ENCODE measurements at places on chromosomes 4 and X. TPM values are rescaled to one million over a fixed set of nuclear protein-coding genes. Genes with fewer than 3 reads are reported as not detected.

GRCh38 chr4:186749611-186750281 lies 26.1 kb upstream of the FAT1 start:
- H3K4me3 ChIP-seq: no peak overlapping the region
- no peaks in the 10 kb centered on the region for H3K36me3 ChIP-seq
- no peaks in the 10 kb centered on the region for H3K27me3 ChIP-seq
- H3K4me1 ChIP-seq: no peaks in the 10 kb centered on the region
- DNase-seq: no peak

GRCh38 chr4:110087070-110087708 lies 111.2 kb downstream of the ELOVL6 start:
- H3K36me3 ChIP-seq: no peaks in the 10 kb centered on the region
- peaks cover 42% of the 10 kb centered on the region for H3K4me1 ChIP-seq
- H3K27ac ChIP-seq: peak overlapping the region; percentile 83
- peak; percentile 93 for DNase-seq

DNA sequence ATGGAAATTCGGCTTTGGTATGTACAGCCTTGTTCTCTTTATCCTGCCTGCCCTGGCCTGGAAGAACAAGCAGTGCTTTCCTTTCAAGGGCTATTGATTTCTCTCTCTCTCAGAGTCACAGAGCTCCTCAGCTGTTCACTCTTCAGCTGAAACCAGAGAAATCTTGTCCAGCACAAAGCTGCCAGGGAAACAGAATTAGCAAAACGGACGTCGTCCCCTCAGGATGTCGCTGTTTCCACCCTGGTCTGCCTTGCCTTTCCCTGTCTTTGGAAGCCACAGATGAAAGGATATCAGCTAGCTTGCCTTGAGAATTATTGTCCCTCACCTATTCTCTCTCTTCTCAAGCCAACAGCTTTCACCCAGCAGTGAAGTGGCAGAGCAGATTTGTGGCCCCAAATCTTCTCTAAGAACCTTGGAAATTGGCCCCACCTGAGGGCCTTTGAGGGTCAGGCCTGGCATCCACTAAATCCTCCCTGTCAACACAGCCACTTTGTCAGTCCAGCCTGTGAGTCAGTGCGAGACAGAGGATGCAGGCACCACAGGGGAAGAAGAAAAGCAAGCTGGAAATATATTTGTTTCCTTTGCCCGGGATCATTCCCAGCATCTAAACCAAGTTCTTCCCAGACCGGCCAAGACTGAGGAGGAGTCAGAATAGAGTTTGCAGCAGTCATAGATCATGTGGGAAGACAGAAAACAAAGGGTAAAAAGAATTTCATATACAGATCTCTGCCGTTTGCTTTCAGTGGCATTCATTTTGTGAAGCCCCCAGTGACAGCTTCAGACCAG lies 63.8 kb upstream of the MTM1 start:
- DNase-seq: peak; percentile 18
- H3K4me1 ChIP-seq: peaks cover 33% of the 10 kb centered on the region
- no peak overlapping the region for H3K4me3 ChIP-seq
- peak overlapping the region; percentile 6 for H3K27ac ChIP-seq

DNA sequence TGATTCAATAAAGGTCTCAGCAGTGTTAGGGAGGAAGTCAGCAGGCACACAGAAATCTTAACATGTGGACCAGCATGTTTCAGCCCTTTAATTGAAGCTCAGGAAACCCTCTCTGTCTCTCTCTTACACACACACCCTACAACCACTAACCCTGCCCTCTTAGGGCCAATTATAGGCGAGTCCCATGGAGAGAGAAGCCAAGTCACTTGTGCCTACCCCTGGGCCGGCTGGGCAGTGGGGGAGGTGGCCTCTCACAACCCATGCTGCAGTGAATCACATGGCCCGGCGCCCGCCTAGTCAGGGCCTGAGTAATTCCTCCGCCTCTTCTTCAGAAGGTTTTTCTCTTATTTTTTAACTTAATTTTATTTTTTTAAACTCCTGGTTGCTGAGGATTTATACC lies 3.7 kb downstream of the FGD1 start:
- peaks cover 22% of the 10 kb centered on the region for H3K4me1 ChIP-seq
- peak; percentile 44 for DNase-seq
- peak overlapping the region; percentile 66 for H3K27ac ChIP-seq
- no peaks in the 10 kb centered on the region for H3K27me3 ChIP-seq
- H3K4me3 ChIP-seq: no peak overlapping the region

DNA sequence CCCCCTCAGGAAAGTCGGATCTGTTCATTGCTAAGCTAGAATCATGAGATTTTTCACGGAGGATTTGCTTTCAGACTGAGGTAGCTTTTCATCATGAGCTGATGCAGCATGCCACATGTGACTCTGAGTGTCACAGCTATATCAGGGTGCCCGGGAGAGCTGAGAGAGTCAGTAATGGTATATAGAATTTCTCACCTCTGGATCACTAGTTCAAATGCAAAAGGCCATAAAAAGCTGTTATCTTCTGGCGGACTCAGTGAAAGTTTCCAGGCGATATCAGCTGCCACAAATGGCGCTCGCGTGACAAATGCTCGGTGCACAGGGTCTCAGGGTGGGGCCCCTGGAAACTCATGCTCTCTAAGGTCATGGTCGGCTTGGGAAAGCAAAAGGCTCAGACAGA lies 150.1 kb downstream of the DHX15 start:
- no peak for DNase-seq
- H3K4me3 ChIP-seq: no peak overlapping the region
- H3K36me3 ChIP-seq: no peaks in the 10 kb centered on the region

DNA sequence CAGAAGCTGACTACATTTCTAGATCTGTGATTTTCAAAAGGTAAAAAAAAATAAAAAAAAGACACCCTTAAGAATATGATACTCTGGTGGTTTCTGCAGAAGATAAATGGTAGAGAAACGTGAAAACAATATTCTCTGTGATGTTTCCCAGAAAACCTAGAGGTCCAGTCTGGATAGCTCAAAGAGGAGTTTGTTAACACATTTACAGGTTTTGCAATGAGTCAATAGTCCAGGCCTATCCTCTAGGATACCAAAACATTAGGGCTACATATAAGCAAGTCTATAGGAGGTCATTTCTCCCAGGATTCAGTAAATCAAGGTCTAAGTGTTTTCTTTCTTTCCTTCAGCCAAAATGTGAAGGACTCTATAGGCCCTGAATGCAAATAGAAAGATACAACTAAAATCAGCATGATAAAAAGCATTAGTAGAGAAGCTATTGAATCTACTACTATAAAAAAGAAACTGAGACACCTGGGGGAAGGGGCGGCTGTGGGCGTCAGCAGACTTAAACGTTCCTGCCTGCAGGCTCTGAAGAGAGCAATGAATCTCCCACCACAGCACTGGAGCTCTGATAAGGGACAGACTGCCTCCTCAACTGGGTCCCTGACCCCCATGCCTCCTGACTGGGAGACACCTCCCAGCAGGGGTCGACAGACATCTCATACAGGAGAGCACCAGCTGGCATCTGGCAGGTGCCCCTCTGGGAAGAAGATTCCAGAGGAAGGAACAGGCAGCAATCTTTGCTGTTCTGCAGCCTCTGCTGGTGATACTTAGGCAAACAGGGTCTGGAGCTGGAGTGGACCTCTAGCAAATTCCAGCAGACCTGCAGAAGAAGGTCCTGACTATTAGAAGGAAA lies 33.7 kb upstream of the SPP1 start:
- H3K36me3 ChIP-seq: no peaks in the 10 kb centered on the region
- no peaks in the 10 kb centered on the region for H3K4me1 ChIP-seq

The DGAT2L6 gene
- not detected for total RNA-seq
